ENCODE measurements at places on chromosomes 4 and X.

DNA sequence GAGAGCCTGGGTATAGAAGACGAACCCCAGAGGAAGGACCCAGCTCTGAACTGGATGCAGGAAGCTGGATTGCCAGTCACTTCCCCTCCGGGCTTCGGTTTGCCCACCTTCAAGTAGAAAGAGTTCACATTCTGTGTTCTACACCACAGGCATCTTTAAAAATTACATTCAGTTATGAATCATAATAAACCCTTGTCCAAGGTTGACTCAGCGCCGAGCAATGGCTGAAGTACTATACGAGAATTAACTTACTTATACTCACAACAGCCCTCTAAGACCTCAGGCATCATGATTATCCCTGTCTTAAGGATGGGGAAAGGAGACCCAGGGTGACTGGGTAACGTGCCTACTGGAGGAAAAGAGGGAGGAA, 72.5 kb downstream of the EVC2 start:
- no peak for DNase-seq

DNA sequence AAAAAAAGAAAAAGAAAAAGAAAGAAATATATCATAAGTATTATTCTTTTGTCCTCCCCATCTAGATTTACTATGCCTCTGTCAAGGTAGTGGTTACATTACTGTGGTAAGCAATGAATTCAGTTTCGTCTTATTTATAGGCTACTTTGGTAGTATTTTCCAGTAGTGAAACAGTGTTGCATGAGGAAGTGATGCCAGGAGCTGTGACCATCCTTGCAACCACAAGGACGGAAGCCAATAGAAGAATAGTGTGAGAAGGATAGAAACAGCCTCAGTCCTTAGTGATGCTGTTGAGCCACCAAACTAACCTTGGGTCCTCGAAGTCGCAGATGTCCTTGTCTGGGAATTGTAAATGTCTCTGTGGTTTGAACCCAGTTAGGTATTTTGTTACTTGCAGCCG, 328.5 kb downstream of the PPP3CA start:
- DNase-seq: peak; percentile 17

- no peak for DNase-seq
Observed at GRCh38 chr4:13535118-13535517, 9.2 kb downstream of the NKX3-2 start.

- no peak for DNase-seq
Observed at GRCh38 chr4:130125467-130125866, 1029.5 kb downstream of the C4orf33 start.

- DNase-seq: no peak
Observed at GRCh38 chr4:1081689-1082040, 31.7 kb downstream of the RNF212 start.

DNA sequence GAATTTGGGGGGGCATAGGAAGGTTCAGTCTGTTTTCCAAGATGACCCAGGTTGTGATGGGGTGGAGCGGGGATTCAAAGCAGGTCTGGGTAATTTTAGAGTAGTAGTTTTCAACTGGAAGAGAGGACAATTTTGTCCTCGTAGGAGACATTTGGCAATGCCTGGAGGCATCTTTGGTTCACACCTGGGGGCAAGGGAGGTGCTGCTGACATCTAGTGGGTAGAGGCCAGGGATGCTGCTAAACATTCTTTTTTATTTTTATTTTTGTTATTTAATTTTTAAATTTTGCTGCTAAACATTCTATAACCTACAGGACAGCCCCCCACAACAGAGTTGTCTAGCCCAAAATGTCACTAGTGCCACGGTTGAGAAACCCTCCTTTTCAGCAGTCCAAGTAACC, 1.9 kb downstream of the RAB9A start:
- DNase-seq: no peak

DNA sequence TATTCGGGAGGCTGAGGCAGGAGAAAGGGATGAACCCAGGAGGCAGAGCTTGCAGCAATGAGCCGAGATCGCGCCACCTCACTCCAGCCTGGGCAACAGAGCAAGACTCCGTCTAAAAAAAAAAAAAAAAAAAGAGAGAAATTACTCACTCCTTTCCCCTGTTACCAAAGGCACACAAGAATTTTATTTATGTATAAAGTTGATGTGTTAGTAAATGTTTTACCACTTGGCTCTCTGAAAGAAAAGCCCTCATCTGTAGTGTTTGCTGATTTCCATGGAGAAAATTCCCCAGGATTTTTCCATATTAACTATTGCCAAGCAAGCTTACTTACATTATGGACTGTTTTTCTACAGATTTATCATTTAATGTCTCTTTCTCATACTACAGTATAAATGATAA, 142.1 kb upstream of the PABPC4L start:
- no peak for DNase-seq

DNA sequence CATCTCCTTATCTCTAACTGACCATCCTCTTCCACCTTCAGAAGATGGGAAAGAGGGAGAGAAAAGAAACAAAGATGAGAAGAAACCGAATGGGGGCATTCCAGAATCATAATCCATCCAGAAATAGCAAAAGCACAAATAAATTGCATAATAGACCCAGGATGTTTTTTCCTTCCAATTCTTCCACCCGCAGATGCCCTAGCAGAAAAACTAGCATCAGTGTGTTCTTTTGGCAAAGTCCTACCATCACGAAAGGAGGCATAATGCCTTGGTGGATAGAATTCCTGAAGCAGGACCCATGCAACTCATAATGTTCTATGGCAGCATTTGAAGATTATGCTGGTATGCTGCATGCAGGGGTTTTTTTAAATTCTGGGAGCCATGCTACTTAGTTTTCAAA, 279.2 kb downstream of the PPP3CA start:
- no peak for DNase-seq

DNA sequence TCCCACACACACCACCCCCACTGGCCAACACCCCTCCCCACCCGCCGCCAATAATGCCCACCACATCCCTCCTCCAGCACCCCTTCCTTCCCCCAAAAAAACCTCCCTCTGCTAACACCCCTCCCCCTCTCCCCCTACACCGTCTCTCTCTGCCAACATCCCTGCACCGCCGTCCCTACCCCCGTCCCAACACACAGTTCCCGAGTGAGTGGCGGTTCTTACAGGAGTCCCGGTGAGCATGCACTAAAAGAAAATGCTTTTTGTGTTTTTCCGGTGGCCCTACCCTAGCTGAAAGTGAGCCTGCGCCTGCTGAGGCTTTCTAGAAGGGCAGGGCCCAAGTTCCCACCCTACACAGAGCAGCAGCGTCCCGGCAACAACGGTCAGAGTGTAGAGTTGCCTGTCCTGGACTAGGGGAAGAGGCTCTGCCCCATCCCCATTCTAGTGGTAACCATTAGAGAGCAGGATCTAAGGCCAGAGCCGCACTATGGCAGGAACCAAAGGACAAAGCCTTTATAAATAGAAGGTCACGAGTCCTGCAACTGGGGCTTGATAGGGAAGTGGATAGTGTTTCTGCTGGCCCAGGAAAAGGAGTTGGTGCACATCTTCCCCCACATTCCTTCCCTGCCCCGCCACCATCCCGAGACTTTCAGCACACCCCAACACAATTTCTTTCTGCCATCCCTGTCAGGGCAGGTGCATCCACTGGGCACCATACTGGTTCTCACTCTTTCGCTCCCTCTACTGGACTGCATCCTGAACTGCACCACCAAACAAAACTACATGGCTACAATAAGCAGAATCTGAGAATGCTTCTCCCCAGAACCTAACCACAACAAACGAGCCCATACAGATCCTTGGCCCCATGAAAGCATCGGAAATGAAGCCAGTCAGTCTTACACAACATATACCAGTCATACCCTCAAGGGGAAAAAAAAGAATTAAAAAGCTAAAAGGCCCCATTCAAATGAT, 78.1 kb upstream of the PAGE3 start:
- DNase-seq: peak; percentile 31

DNA sequence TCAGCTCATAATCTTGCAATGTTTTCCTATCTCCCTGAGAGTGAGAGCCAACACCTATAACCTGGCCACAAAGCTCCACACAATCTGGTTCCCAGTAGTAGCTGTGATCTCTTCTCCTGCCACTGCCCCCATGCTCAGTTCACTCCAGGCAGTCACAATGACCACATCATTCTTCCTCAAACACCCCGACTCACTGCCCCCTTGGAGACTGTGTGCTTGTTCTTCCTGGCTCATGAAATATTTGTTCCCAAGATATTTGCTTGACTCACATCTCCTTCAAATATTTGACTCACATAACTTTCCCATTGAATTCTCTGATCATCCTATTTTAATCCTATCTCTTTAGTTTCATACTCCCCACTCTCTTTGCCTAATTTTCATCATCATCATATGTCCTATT, 173.7 kb downstream of the AREG start:
- DNase-seq: no peak

DNA sequence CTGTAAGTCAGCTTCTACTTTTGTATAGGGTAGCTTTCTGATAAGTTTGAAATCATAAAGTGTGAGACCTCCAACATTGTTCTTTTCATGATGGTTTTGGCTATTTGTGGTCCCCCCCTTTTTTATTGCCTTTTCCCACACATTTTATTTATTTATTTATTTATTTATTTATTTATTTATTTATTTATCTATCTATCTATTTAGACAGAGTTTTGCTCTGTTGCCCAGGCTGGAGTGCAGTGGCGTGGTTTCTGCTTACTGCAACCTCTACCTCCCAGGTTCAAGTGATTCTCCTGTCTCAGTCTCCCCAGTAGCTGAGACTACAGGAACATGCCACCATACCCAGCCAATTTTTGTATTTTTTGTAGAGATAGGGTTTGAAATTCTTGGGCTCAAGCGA, 9.7 kb upstream of the MTHFD2L start:
- no peak for DNase-seq

GRCh38 chrX:10121787-10122186, 35.0 kb upstream of the CLCN4 start:
- DNase-seq: peak; percentile 51

- DNase-seq: no peak
Observed at GRCh38 chrX:32448945-32449344, 762.4 kb downstream of the DMD start.

DNA sequence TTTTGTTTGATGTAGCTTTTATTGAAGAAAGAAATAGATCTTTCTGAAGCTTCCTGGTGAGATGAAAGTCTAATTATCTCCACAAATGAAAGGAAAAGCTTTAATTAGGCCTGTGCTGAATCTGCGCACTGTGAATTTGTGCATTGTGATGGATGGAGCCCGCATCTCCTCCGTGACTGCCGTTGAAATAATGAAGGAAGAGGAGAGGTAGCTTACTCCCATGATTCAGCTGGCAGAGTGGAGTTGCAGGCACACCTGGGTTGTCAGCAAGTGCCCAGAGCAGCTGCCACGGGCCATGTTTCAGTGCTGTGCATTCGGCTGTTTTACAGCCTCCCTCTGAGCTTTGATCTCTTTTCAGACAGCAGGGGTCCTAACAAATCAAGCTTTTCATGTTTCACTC, 735.3 kb upstream of the TENM3 start:
- DNase-seq: no peak

DNA sequence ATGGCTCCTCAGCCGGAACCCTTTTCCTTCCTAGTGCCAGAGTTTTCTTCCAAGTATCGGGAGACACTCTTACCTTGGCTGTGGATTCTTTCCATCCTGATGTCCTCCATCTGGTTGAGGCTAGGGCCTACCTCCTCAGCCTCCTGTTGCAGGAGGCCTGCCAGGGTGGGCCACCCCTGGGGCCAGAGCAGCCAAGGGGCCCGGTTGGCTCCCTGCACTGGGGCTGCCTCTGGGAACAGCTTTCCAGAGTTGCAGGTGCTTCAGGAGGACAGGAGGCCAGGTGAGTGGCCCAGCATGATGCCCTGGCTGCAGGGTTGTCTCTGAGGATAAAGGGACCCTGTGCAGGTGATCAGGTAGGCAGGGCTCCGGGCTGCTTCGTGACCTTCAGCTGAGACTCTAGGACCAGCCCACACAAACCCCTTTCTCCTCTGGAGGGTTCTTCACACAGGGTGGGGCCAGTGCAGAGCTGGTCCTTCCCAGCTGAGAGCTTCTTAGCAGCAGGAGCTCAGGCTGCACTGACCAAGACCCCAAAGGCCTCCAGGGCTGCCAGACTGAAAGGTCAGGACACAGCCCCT, 5.3 kb upstream of the GPR78 start:
- DNase-seq: no peak

DNA sequence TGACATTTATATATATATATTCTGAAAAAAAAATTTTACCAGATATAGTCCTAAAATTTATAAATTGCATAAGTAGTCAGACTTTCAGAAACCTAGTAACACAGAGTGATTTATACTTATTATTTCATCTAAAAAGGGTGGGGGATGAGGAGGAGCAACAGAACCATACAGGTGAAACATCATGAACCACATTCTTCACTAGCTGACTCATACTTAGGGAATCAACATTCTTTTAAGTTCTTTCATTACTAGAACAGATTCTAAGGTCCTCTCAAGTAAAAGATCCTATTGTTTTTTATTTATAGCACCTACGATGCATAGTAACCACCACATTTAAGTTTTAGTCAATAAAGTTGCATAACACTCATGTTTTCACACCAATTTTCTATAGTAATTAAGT, 166.1 kb downstream of the LRBA start:
- DNase-seq: no peak

- peak; percentile 10 for DNase-seq
Observed at GRCh38 chr4:152014280-152014679, 253.5 kb upstream of the GATB start.

GRCh38 chr4:82900066-82900410, 497 bp upstream of the THAP9 start:
- DNase-seq: no peak

DNA sequence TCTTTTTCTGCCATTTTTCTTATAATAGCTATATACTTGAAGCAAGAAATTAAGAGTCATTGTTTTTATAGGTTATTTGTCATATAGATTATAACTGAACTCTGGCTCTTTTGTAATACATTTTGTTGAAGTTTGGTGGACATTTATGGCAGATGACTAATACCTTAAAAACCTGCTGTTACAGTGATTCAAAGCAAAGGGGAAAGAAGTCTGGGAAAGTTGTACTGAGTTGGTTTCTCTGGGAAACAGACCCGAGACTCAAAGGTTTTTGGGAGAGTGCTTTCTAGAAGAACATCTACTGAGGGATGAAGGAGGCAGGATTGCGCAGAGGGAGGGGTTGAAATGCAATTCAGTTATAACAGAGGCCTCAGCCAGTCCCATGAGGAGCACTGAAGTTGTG, 35.9 kb downstream of the NAP1L5 start:
- no peak for DNase-seq

DNA sequence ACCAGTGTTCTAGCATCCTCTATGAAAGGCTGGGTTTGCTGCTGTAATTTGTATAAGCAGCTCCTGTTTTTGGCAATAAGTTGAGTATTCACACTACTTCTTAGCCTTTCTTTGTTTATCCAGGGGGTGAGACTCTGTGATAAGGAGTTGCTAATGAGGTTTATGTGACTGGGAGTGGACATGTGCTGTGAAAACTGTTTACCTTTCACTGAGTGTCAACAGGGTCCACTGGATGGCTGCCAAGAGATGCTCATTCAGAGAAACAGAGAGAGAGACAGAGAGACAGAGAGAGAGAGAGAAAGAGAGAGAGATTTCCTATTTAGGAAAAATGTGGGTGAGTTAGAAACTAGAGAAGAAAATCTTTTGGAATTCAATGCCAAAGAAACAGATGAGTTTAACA, 233.9 kb downstream of the CHIC2 start:
- DNase-seq: no peak

DNA sequence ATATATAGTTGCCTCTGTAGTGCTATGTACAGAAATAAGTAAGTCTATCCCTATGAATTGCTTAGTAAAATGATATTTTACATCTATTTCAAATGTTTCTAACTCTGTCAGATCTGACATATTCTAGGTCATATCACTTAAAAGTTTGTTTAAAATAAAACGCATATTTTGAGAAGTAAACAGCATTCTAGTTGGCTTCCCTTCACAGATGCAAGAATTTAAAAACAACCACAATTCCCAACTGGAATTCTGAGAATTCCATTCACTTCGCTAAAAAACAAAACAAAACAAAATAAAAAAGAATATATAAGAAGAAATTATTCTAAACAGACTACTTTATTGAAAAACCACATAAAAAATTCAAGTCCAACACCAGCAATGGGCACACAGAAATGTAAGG, 126.0 kb downstream of the PPP3CA start:
- no peak for DNase-seq

Data from GM12892 (cell line).